Right lobe of liver (tissue), 6 donors: ENCODE measurements at places on chromosomes 7 and 10.

- H3K36me3 ChIP-seq = peaks cover 28% of the 10 kb centered on the region
- DNase-seq = no peak
- no peaks in the 10 kb centered on the region for H3K4me1 ChIP-seq
- no peak overlapping the region for H3K4me3 ChIP-seq
Observed at GRCh38 chr10:11489591-11489990, 121.9 kb downstream of the USP6NL start.

DNA sequence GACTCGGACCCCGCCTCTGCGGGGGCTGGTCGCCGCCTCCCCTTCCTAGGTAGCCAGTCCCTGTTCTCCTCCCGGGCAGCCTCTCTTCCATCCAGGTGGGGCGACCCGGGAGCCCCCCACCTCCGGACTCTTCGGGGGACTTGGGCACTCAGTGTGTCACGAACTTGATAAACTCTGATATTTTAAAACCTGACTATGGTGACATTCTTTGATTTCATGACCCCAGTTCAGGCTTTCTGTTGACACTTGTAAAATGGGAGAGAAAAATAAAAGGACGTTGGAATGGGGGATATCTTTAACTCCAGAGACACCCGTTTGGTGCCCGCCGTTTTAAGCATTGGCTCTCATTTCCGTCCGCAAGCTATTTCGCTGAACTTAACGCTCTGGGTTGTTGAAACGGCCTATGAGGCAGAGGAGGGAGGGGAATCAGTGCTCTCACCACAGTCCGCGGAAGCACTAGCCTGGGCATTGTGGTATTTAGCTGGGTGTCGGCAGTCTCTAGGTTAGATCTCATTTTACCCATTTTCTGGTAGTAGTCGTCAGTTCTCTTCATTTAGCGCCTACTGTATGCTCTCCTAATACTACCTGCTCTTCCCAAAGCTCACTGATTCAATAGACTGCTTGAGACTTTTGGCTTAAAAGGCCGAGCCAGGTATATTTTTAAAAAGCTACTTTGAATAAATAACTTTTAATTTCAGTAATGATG is 738 bp downstream of the VPS26A start:
- H3K27ac ChIP-seq = peak overlapping the region; percentile 96
- H3K4me3 ChIP-seq = peak overlapping the region; percentile 69
- H3K4me1 ChIP-seq = no peaks in the 10 kb centered on the region
- no peaks in the 10 kb centered on the region for H3K27me3 ChIP-seq
- no peaks in the 10 kb centered on the region for H3K36me3 ChIP-seq
- DNase-seq = peak; percentile 60

DNA sequence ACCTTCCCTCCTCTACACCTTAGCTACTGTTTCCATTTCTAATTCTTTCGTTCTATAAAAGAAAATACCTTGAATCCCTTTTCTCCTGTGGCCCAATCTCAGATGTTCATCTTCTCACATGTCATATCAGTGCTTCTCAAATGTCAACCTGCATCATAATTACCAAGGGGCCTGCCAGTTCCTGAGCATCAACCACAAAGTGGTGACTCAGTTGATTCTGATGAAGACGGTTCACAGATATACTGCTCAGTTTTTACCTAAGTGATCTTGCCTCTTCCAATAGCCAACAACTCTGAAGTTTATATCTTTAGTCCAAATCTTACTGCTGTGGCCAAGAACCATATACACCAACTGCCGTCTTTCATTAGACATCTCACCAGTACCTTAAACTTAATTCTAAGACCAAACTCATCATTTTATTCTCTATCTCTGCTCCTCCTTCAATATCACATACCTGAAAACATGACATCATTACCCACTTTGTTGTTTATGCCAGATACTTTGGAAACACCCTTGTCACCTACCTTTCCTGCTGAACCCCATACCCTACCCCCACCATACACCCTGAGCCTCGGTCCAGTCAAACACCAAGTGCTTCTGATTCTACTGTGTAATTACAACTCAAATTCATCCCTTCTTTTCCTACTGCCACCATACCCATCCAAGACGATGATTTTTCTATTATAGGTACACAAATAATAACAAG is 115.5 kb downstream of the LMBR1 start:
- no peak overlapping the region for H3K27ac ChIP-seq
- H3K27me3 ChIP-seq = no peaks in the 10 kb centered on the region
- no peaks in the 10 kb centered on the region for H3K36me3 ChIP-seq

- H3K4me3 ChIP-seq = peak overlapping the region; percentile 47
- H3K4me1 ChIP-seq = no peaks in the 10 kb centered on the region
Observed at GRCh38 chr10:50990568-50991455, 83.5 kb upstream of the PRKG1 start.

- H3K27ac ChIP-seq = no peak overlapping the region
- no peaks in the 10 kb centered on the region for H3K27me3 ChIP-seq
- H3K36me3 ChIP-seq = no peaks in the 10 kb centered on the region
- H3K4me1 ChIP-seq = no peaks in the 10 kb centered on the region
- H3K4me3 ChIP-seq = no peak overlapping the region
Observed at GRCh38 chr10:54622017-54622416, 179.0 kb downstream of the PCDH15 start.

GRCh38 chr7:132390705-132391104 is 185.6 kb downstream of the PLXNA4 start:
- H3K4me3 ChIP-seq = no peak overlapping the region
- H3K27me3 ChIP-seq = no peaks in the 10 kb centered on the region
- H3K4me1 ChIP-seq = no peaks in the 10 kb centered on the region
- H3K36me3 ChIP-seq = no peaks in the 10 kb centered on the region
- no peak for DNase-seq

DNA sequence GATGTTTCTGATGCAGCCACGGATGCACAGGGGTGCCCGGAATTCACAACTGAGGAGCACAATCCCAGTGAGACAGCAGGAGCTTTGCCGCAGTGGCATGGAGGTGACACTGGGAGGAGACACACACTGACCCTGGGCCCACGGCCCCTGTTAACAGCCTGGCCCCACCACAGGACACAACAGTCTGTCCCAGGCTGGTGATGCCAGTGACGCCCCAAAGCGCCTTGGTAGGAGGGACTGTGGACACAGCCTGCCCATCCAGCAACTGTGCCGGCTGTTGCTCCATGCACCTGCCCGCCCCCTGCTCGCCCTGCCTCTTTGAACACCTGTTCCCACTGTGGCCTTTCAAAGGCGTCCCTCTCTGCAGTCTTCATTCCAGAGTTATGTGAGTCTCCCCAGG is 49.8 kb downstream of the KLF6 start:
- no peaks in the 10 kb centered on the region for H3K27me3 ChIP-seq
- H3K4me1 ChIP-seq = no peaks in the 10 kb centered on the region
- DNase-seq = no peak
- H3K36me3 ChIP-seq = no peaks in the 10 kb centered on the region
- H3K27ac ChIP-seq = no peak overlapping the region
- no peak overlapping the region for H3K4me3 ChIP-seq

DNA sequence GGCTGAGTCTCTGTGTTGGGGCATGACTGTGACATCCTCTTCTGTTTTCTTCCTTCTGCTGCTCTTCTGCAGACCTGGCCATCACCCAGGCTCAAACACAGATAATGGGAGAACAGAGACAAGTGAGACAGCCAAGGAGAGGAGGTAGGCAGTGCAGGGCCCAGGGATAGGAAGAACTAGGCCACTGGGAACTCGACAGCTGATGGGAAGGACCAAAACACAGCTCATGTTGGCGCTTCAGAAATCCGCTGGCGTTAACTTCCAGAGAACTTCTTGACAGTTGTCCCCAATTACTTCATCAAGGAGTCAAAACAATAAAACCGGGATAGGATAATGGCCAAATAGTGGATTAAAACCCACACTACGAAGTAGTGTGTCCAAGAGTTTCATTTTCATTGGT is 97.0 kb upstream of the PALS2 start:
- no peaks in the 10 kb centered on the region for H3K27me3 ChIP-seq
- no peak for DNase-seq
- no peak overlapping the region for H3K4me3 ChIP-seq
